ENCODE measurements at places on chromosomes 3 and 15.

DNA sequence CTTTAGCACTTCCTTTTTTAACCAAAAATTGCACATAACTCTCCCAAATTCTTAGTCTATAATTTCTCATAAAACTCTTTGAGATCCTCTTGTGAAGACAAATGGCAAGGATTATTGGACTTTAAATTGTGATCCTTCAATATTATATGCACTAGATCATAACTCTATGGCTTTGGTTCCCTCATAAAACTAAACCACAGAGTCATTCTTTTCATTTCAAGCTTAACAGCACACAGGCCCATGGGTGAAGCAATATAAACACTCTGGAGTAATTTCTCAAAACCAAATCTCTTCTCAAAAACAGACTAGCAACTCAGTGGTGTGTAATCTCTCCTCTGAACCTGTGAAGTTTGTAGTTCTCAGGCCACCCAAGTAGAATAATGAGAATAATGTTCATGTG is 171.0 kb upstream of the NECTIN3 start:
- DNase-seq = no peak

GRCh38 chr3:194098081-194098842 is 37.7 kb upstream of the HES1 start:
- DNase-seq = no peak

GRCh38 chr3:179482857-179483256 is 31.6 kb upstream of the GNB4 start:
- DNase-seq = no peak

- DNase-seq = no peak
These were observed 151.9 kb upstream of the UBE2E1 start for GRCh38 chr3:23653647-23654525.

- DNase-seq = no peak
These were observed 120.9 kb downstream of the NEK11 start for GRCh38 chr3:131147534-131147933.

DNA sequence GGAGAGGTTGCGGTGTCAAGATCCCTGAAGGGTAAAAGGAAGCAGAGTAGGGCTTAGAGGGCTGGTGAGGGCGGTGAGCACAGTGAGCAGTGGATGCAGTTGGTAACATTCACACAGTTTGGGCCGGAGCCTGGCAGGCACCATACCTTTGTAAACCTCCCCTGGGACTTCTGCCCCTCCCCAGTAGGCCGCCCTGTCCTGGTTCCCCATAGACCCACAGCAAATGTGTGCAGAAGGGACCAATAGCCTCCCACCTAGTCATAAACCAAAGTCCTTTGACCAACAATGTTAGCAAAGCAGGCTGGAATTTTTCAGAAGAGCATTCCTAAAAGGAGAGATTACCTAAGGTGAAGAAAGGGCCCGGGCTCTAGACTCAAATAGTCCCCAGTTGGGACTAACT is 1.7 kb upstream of the PHGR1 start:
- no peak for DNase-seq

DNA sequence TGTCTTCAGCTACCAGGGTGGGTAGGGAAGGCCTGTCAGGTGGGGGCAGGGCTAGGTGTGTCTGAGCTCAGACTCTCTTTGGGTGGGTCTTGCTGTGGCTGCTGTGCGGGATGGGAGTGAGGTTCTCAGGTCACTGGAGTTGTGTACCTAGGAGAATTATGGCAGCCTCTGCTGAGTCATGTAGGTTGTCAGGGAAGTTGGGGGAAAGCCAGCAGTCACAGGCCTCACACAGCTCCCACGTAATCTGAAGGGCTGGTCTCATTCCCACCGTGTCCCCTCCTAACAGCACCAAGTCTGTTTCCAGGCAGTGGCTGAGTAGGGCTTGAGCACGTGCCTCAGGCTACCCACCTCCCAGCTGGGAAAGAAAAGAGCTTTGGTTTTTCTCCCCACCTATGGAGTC is 67.0 kb downstream of the CHCHD4 start:
- no peak for DNase-seq

- no peak for DNase-seq
These were observed 40.5 kb downstream of the PTPRG start for GRCh38 chr3:61601831-61602230.

GRCh38 chr3:36193448-36193847 is 186.9 kb upstream of the STAC start:
- DNase-seq = no peak

GRCh38 chr3:98592345-98592935 is 971 bp downstream of the CPOX start:
- DNase-seq = no peak

DNA sequence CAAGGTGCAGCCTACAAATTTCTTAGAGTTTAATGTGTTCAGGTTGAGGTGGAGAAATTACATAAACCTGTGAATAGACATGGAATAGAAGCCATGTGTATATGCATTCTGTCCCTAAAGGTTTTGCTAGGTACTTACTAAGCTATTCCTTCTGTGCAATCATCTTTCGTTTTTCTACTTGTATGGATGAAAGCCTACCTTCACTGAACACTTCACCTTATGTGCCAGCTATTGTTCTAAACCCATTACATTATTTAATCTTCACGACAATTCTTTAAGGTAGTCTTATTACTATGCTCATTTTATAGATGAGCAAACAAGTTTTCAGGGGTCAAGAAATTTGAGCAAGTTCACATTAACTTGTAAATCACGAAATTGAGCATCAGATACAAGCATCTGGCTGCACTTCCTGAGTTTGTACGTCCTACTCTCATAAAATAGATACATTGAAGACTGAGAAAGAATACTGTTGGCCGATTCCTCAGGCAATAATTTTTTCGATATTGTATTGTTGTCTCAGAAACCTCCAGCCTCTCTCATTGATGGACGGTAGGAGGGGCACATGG is 635 bp upstream of the RCN2 start:
- no peak for DNase-seq

GRCh38 chr3:194208709-194209108 is 72.8 kb downstream of the HES1 start:
- DNase-seq = no peak

DNA sequence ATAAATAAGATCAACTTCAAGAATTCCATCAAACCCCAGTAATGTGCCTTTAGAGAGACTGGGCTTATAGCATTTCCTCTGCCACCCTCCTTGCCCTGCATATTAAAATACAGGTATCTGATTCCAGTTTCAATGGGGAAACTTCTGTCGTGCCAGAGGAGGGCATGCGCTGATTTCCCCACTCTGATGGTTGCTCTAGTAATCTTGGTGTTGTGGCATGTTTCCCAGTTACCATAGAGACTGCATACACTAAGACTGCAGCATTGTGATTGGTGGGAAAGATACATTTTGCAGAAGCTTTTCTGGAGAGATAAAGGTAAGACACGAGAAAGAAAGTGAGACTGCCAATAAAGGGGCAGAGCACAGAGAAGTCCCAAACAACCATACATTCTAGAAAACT is 225.6 kb downstream of the TIGIT start:
- DNase-seq = no peak

DNA sequence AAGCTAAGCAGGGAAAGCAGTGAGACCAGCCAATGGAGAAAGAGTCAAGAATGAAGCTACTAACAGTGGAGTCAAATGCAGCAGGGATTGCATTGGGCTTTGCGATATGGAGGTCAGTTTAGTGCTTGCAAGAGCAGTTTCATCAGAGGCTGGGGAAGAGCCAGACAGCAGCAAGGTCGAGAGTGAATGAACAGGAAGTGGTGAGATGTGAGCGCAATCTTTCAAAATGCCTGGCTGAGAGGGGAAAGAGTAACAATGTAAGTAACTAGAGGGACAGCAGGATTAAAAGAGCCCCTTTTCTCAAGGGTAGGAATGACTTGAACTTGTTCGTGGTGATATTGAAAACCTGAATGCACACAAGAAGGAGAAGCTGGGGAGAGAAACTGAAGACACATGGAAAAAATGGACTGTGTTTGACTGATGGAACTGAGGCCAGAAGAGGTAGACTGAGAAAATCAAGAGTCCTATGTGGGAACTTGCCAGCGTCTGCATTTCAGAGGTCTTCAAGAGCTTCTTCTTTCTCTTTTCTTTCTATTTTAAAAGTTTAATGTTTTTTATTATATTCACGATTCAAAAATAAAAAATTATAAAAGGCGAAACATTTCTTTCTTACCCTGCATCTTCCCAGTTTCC is 30.6 kb upstream of the GPR160 start:
- DNase-seq = no peak

DNA sequence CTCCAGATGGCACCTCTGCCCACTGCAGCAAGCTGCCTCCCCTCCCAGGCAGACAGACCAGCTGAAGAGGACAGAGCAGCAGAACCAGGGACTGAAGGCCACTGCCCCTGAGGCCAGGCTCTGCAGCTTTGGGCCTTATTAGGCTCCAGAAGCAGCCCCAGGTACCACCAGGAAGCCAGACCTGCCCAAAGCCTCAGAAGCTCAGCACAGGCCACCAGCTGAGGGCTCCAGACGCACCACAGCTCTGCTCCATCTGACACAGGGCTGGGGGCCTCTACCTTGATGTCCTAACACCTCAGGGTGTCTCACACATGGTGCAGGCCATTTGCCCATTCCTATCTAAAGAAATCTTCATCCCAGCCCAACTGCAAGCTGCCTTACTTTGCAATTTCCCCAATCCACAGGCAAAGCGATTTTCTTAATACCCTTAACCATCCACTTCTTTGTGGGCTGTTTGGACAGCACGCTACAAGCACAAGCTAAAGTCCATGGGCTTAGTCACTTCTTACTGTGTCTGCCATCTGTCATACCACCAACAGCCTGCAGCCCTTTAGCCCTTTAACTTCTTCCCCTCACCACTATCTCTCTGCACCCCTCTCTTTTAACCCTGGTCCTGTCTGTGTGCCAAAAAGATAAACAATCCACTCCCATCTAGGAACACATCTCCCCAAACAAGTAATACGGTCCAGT is 112.1 kb downstream of the IQSEC1 start:
- no peak for DNase-seq

- DNase-seq = no peak
These were observed 537.6 kb downstream of the FOXP1 start for GRCh38 chr3:71045917-71046282.

- no peak for DNase-seq
These were observed 395.8 kb upstream of the CCDC54 start for GRCh38 chr3:106981392-106981791.

GRCh38 chr15:56207711-56208110 is 36.0 kb downstream of the RFX7 start:
- DNase-seq = no peak

- DNase-seq = no peak
These were observed 422.2 kb downstream of the GBE1 start for GRCh38 chr3:81339040-81339845.

DNA sequence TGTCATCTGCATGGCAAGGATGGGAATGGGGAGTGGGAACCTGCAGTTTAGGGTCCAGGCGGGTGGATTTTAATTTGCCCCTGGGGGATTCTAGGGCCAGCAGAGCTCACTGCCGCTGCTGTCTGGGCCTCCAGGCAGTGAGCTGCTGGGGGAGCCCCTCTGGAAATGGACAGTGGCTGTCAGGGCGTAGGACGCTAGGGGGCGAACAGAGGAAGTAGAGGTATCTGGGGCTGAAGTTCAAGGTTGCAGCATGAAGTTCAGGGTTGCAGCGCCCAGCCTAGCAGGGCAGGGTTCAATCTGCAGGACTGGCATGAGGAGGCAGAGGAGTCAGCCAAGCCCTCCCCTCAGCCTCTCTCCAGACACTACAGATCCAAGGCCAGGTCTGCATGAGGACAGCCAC is 49.5 kb downstream of the APBA2 start:
- no peak for DNase-seq

DNA sequence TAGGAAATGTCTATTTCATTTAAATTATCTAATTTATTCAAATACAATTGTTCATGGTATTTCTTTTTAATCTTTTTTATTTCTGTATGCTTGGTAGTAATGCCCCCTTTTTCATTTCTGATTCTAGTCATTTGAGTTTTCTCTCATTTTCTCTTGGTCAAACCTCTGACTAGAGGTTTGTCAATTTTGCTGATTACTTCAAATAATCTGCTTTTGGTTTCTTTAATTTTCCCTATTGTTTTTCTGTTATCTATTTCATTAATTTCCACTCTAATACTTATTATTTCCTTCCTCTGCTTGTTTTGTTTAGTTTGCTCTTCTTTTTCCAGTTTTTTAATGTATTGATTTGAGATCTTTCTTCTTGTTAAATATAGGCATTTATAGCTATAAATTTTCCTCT is 12.1 kb downstream of the FSD2 start:
- DNase-seq = no peak

DNA sequence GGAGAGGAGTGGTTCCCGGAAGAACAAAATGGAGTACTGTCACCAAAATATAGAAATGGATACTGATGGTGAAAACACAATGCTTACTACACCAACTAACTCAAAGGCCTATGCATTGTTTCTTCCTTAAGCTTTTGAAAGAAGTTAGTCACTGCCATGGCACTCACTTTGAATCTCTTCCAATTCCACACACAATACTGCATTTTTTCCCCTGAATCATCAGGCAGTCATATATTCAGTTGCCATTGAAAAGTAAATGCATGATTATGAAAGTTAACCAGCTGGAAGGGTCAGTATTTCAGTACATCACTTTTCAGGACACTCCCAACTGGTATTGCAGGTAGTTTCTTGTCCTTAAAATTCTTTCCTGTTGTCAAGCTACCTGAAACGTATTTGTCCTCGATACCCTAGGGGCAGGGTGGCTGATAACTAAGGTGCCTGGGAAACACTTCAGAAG is 9.0 kb upstream of the LRRFIP2 start:
- no peak for DNase-seq
